Nucleus accumbens (tissue), 56 donors: ENCODE measurements at places on chromosomes 5 and 9.

DNA sequence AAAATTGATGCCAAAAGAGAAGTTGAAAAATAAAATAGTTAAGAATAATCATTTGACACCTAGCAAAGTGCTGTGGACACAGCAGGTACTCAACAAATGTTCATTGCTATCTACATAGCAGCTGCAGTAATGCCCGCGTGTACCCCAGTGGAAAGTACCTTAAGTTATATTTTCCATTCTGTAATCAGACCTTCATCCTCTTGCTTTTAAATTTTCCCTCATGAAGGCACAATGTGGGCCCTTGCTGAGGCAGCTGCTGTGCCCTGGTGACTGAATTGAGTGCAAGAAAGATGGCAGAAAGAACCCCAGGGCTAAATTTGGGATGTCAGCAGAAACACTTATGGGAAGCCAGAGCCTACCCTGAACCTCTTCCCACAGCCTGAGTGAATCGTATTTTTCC lies 65.9 kb downstream of the CYFIP2 start:
- no peak for DNase-seq

GRCh38 chr5:14663734-14664269 lies 716 bp upstream of the OTULIN start:
- no peak for DNase-seq

GRCh38 chr5:132445930-132446329 lies 44.6 kb downstream of the IRF1 start:
- DNase-seq = no peak

DNA sequence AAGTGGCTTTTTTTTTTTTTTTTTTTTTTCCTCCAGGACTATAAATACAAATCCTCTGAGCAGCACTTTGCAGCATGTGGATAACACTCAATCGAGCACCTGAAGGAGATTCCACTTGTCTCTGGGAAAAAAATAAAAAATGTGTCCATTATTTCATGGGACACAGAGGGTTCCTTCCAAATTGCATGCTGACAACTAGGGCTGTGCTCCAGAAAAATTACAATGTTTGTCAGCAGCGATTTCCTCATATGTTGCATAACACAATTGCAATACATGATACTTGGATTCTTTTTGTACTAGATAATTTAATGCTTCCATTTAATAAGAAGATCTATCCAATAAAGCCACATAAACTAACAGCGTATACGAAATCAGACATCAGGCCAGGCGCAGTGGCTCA lies 84.4 kb downstream of the CDH18 start:
- DNase-seq = no peak

DNA sequence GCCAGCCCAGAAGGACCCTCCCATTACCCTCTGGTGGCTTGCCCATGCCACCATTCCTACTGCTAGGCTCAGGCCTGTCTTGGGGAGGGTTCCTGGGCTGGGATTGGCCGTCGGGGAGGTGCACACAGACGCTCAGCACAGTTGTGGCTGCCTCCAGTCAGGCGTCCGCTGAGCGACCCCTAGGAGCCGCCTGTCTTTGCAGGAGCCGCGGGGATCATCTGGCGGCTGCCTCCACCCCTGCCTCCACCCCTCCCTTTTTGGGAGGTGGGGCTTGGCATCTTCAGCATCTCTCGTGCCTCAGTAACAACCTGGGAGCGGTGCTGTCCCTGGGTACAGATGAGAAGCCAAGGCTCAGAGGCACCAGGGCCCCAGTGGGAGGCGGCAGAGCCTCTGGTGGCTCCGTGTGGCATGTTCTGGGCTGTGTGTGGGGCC lies 39.6 kb downstream of the RXRA start:
- no peak for DNase-seq

DNA sequence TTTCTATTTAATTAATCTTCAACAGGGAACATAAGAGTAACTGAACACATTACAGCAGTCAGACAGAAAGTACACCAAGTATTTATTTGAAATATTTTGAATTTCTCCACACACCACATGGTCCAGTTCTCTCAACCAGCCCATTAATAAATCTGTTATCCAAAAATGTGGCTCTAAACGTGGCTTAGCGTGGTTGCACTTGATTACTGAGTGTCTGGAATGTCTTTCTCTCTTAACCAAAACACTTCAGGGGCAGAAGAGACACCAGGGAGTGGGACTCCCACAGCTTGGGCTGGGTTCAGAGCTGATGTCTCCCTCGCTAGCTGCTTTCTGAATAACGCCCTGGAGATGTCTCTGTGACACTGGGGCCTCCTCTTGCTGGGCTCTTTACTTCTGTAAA lies 52.6 kb upstream of the FANCC start:
- DNase-seq = no peak

- DNase-seq = no peak
These were observed 37.0 kb downstream of the IL31RA start for GRCh38 chr5:55888205-55888604.

- no peak for DNase-seq
These were observed 14.3 kb downstream of the OR2V2 start for GRCh38 chr5:181161534-181162175.

GRCh38 chr5:123875561-123876275 lies 363.7 kb downstream of the CSNK1G3 start:
- DNase-seq = peak; percentile 37

DNA sequence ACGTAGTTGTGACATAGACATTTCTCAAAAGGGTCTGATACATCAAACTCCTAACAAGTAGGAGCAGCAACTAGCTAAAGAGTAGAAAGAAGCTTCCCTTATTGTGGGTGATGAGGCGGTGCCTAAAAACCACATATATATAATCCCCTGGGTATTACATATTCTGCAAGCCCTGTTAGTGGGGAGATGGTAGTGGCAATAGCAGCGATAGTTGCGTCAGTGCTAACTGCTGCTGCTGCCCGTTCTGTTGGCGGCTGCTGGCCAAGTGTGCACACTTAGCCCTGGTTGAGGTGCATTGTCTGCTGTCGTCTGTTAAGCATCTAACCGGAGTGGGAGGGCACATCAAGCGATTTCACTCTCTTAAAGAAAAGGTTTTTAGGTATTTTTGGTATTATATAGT lies 35.8 kb downstream of the VLDLR start:
- no peak for DNase-seq

DNA sequence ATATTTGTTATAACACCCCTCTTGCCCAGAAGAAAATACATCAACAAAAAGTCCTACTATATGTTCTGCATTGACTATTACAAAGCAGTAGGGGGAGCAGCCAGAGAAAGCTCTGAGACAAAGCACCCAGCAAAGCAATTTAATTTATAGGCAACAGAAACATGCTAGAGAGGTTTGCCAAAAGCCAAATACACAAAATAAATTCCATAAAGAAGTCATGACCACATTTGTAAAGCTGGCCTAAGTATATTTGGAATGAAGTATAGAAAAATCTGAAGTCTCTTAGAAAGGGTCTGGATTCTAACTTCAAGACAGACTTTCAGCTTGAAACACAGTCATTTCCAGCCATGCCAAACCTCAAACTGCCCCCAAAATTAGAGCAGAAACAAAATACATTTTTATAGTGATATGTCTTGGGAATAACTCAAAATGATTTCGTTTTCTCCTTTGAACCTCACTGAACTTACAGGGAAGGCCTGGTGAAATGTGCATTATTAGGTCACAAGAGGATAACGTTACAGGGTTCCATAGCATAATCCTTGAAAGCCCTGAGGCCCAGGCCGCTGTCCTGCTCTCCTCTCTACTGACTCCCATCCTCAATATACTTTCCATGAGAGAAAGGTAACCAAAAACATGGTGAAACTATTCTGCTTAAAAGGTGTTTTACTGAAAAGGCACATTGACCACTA lies 451.8 kb downstream of the RAB3C start:
- no peak for DNase-seq

DNA sequence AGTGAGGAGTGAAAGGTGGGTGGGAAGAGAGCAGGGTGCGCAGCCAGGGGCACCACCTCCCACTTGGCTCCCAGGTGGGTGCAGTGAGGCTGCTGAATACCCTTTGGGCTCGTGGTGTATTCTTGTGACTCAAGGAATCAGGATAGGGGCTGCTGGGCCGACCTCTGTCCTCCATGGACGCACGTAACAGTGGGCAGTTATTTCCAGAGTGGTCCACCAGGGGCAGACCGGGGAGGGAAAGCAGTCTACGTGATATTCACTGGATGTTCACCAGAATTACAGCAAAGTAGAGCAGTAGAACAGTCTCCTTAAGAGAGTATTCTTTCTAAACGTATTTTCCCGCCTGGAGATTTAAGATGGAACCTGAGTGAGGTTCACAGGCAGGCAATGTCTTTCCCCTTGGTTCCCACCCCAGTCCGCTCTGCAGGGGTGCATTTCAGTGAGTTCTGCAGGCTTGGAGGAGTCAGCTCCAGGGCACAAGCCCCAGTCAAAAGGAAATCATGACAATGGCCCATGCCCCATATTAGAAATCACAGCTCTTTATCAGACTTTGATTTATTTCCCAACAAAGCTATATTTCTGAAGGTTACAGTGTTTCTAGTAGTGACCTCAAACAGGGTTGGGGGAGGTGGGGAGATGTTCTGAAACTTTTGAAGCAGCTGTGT lies 88.7 kb downstream of the SYK start:
- DNase-seq = no peak

- DNase-seq = no peak
These were observed 10.8 kb downstream of the FNIP1 start for GRCh38 chr5:131786036-131786435.

DNA sequence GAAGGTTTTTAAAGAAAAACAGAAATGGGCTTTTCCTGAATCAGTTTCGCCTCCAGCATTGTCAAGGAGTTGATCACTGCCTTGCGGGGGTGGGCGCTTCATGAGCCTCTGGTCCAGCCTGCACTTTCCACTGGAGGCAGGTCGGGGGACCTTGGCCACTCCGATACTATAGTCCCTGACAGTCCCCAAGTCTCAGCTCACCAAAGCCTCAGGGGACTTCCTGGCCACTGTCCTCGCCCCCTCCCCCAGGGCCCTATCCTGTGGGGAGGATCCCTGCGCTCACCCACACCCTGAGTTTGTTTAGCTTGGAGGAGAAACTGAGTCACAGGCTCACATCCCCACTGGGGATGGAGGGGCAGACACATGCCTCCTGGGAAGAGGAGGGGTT lies 1.4 kb downstream of the SLC6A19 start:
- no peak for DNase-seq

DNA sequence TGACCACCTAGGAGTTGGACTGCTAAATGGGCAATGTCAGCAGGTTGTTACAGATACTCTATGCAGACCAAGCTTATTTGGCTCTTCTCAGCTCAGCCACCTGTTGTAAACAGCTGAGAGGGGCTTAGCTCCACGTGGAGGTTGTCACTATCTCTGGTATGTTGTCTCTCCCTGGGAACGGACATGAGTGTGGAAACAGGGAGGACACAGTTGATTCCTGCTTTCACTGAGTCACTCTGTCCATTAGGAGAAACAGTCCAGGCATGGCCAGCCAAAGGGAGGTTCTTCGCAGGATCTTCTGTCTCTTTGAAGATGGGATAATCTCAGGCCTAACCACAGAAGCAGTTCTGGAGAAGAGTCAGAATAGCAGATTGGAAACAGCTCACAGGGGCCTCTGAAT lies 121.2 kb downstream of the PALM2AKAP2 start:
- DNase-seq = no peak

DNA sequence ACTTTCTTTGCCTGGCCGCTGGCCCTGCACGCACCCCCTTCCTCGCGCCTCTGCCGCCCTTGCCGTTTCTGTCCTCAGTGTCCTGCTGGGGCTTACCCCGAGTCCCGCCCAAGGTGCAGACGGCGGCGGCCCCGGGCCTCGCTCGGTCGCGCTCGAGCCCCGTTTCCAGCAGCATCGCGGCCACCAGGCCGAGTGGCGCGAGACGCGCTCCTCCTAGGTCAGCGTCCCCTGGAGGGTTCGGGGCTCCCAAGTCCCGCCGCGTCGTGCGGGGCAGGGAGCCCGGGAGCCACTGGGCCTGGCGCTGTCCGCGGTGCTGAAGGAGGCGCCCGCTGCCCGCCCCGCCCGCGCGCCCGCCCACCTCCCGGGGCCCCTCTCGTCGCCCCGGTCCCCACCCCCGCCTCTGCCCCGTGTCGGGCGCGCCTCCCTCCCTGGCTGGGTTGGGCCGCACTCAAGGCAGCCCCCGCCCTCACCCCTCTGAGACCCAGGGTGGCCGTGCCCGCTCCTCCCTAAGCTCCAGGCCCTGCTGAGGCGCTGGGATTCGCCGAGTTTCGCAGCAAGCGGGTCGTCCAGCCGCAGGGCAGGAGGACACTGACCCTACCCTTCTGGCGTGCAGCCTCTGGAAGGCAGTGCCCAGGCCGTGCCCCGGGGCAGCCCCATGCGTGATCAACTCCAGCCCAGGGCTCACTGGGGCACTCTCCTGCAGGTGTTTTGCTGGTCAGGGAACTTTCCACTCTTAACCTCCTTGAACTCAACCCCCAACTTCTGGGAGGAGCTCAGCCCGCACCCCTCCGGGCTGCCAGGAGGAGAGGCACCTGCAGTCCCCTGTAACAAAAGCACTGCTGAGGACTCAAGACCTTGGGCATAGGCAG lies at the start of gene LHX3:
LHX3 (minus strand) TSS at position 291 of the 869 bp plus-strand sequence; CDS start at position 175, 116 bp downstream.
- no peak for DNase-seq

- no peak for DNase-seq
These were observed 6.6 kb downstream of the ANKDD1B start for GRCh38 chr5:75617736-75618352.

DNA sequence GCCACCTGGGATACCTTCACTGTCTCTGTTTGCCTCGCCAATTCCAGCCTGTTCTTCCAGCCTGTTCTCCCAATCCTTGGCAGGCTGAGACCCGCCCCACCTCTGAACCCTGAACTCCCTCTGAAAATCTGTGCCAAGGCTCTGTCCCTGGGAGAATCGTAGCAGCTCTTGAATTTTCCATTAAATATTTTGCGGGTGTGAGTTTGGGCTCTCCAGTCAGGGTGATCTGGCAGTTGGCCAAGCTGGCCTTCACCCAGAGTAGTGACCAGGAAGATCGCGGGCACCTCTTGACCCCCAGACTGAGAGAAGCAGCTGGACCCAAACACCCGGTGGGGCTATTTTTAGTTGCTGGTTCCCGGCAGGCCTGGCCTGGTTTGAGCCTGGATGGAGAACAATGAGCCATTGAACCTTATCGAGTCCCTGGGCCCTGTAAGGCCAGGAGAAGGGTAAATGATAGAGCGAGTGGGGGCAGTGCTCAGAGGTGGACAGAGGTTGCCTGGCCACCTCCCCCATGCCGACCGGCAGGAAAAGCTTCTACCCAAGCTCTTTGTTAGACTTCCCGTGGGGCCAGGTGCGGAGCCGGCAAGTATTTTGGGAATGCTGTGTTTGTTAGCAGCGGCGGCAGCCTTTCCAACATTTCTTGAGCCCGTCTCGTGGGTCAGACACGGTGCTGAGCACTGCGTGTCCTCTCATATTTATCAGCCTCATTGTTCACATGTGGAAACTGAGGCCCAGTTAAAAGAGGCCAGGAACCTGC lies 146.2 kb downstream of the RGS3 start:
- DNase-seq = no peak

GRCh38 chr5:94473936-94474335 lies 144.5 kb downstream of the KIAA0825 start:
- DNase-seq = no peak

DNA sequence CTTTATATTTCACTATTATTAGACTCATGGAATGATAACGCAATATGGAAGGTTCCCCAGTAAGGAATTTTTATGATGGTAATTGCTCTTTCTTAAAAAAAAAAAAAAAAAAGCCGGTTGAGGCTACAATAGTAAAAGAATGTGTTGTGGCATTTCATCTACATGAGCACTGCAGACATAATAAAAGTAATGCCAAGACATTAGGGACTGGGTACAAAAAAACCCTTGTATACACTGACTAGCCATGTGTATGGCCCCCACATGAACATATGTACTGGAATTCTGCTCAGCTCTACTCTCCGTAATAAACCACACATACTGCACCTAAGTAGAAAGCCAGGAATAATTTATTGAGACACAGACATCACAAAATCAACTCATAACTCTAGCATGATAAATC lies 218.4 kb downstream of the ADAMTS6 start:
- DNase-seq = no peak
